Stimulated activated naive CD4-positive, alpha-beta T cell (primary cell): ENCODE measurements at places on chromosomes 6 and 20.

DNA sequence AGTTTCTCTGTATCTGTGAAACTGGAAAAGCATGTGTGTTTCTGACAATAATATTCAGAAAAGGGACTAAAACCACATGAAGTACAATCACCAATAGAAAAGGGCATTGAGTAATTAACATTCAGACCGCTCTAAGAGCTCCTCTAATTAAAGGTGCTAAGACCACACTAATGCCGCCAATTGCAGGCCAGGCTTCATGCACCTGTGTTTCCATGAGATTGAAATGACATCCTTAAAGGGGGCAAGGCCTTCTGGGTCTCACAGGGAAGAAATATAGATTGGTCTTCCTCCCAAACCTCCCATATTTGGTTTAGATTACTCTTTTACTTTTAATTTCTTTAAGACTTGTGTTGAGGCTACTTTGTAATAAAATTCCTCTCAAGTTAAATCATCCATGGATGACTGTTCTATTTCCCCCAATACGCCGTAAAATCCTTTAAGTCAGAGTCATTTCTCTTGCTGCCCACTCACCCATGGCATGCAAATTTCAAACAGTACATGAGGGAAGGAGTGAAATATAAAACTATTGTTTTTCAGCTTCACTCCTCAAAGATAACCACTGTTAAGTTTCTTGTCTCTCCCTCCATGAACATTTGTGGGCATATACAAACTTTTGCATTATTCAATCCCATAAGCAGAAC lies 110.6 kb downstream of the UBE3D start:
- no peak for DNase-seq

- DNase-seq = no peak
These were observed 41.0 kb upstream of the COL21A1 start for GRCh38 chr6:56288347-56288746.

DNA sequence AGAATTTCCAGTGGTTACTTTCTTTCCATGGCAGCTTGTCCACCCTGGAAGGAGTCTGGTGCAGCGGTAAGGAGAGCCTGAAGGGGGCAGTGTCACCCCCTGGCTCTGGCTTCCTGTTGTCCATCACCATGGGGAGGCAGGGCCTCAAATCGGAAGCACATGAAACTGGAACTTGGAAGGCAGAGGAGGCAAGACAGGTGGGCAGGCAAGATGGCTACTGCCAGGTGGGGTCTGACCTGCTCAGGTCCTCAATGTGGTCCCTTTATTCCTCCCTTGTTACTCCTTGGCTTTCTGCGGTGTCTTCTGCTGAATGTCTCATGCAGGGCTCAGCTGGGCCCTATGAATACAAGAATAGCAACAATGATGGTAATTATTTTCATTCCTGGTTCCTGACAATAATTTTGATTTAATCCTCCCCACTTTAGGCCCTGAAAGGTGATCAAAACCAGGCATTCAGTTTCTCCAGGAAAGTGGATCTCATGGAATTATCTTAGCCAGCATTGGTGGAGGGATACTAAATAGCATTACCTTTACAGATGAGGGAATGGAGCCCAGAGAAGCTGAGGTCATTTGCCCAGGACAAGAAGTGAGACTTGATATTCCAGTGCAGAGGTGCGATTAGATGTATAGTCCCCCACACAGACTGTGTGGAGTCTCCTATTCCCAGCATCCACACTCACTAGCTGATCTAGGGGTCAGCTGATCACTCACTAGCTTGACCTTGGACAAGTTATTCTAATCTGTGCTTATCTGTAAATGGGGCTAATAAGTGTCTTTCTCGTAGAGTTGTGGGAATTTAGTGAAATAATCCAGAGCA lies 17.6 kb upstream of the SNAI1 start:
- no peak for DNase-seq

DNA sequence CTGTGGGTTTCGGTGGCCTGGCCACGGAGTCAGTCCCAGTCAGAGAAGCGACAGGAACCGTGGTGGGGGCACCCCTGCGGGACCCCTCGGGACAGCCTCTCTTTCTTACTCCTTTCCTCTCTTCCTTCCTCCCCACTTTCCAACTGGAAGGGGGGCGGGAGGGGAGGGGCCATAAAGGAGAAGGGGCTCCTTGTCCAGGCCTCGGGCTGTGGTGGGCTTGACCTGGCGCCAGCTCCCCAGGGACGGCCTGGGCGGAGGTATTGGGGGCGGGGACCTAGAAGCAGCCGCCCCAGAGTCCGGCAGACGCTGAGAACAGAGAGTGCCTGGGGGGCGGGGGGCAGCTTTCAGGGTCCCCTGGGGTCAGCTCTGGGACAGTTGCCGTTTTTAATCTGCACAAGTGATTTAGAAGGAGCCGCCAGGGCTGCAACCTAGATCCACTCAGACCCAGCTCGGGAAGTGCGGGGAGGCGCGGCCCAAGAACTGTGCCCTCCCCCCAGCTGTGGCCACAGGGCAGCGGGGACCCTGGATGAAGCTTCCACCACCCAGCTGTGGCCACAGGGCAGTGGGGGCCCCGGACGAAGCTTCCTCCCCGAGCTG lies 6.4 kb upstream of the ABHD16B start:
- no peak for DNase-seq

DNA sequence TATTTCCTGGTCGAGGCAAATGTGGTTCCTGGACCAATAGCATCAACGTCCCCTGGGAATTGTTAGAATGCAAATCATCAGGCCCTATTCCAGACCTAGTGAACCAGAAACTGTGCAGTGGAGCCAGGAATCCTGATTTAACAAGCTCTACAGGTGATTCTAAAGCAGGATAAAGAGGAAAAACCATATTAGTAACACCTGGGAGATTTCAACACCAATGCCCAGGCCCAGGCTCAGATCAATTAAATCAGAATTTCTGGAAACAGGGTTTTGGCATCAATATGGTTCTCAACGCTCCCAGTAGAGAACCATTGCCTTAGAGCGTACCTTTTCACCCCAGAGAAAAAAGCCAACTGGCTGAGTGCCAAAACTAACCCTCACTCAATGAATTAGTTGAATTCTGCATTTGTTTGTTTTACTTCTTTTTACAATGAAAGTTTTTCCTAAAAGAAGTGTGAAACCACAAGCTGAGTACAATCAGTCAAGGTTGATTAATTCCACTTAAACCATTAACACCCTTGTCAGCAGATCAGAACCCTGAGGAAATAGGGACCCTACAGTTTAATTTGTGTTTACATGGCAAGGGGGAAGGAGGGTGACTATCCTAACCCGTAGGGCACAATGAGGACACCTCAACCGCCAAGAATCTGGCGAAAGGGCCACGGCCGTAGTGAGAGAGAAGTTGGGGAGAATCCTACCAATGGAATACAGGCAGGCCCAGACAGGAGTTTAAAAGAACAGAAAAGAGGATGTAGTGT lies 34.9 kb upstream of the LOC128125822 start:
- no peak for DNase-seq

DNA sequence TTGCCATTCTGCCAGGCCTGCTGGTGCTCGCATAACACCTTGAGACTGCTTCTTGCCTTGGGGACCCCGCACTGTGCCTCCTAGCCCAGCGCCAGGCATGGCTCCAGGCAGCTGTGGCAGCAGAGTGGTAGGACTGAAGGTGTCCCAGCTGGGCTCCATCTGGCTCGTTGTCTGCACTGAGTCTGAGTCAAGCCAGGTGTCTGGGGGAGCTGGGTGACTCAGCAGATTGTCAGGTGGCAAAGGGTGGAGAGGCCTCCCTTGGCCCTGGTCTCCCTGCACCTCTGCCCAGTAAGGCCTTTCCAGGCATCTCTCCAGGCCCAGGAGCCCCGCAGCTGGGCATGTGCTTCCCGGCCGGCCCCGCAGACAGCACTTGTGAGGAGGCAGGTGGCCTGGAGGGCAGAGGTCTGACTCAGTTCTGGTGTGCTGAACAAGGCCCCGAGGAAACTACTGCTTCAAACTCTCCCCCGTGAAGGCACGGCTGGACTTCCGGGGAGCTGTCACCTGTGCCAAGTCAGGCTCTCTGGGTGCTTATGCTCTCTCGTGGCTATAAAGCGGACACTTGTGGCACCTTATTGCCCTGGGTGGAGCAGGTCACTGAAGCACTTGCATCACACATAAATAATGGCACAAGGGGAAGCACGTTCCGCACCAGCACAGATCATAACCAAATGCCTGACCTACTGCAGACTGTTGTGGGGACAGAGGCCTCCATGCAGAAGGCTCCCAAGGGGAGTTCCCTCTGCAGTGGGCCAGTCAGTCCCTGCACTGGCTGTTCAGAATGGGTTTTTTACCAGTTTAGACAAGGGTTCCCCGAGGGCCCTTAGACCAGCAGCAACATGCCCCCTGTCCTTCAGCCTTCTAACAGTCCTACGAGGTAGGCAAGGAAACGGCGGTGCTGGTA lies 27.5 kb downstream of the FOXC1 start:
- DNase-seq = no peak

DNA sequence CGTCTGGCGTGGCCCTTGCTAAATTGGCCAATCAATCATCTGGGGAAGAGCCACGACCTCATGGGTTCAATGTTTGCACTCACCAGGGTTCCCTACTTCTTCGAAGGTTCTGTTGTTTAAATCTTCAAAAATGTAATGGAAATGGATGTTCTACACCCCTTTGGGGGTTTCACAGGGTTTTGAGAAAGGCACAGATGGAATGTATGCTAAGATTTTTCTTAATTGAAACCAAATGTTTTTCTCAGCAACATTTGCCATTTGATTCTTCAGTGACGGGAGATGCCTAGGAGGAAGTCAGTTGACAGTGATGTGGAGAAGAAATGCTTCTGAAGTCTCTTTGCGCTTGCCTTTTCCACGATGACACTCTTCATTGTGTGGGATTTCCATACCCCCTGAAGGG lies 312.3 kb downstream of the ESR1 start:
- no peak for DNase-seq

GRCh38 chr20:35551503-35551902 lies 9.6 kb downstream of the ERGIC3 start:
- no peak for DNase-seq

- no peak for DNase-seq
These were observed 215.2 kb upstream of the ARID1B start for GRCh38 chr6:156562019-156562418.

DNA sequence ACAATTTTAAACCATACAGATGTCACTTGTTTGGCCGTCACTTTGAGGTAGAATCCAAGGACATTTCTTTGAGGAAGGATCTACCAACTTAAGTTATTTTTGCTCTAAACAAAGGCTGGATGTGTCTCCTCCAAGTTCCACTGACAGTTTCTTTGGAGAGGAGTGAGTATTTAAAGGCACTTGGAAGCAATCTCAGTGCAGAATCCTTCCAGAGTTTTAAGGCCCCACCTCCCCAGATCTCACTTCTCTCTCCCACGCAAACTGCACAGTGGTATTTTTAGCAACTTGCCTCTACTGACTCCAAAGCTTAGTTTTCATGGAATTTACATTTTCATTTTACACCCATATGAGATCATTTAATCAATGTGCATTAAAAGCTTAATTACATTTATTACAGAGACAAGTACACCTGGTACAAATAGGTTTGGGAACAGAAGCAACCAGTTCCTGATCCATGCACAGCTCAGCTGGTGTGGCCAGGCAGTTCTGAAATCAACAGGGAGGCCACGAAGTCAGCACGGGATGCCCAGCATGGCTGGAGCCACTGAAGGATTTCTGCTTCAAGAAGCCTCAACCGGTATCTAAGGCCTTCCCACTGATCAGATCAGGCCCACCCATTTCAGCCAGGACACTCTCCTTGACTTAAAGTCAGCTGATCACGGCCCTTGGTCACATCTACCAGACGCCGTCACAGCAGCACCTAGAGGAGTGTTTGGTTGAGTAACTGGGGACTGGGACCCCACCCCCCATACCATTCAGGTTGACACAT lies 109.8 kb downstream of the SYCP2 start:
- no peak for DNase-seq

GRCh38 chr6:36979347-36979742 lies 6.7 kb downstream of the MTCH1 start:
- DNase-seq = peak; percentile 30

DNA sequence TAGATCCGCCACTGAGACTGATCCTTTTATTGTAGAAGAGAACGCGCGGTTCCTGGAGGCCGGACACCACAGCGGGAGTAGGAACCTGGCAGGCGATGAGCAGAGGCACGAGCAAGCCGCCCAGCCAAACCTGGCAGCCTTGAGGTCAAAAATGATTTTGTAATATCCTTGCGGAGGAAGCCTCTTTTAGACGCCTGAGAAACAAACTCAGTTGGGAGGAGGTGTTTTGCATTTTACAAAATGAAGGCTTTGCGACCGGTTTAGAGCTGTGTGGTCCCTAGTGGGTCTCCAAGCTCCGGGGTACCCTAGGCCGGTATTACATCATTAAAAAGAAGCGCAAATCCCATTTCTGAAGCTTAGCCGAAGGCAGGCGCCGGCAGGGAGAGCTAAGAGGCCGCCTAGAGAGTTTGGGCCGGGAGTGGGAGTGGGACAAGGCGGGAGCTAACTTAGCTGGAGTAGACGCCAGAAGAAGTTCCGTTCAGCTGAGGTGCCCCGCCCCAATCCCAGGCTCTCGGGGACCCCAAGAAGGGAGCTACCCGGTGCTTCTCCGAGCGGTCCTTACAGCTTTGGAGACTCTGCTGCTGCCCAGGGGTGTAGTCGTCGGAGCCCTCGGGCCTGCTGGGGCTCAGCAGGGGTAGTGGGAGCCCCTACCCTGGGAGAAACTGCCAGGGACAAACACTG lies 1.9 kb upstream of the TBX18 start:
- no peak for DNase-seq

GRCh38 chr6:153931431-153931830 lies 107.6 kb upstream of the OPRM1 start:
- no peak for DNase-seq

- DNase-seq = no peak
These were observed 901 bp upstream of the TMEM151B start for GRCh38 chr6:44269178-44269920.

DNA sequence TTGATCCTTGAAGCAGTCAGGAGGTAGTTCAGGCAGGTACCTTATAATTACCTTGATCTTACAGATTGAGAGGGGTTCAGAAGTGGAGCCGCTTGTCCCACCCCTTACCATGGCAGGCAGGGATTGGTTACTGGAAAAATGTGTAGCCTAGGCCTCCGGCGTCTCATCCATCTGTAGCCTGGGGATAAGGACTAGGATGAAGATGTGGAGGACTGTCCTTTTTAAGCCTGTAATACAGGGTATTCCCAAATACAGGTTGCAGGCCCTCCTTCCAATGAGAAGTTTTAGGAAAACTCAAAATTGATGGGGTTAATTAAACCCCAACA lies 2.8 kb downstream of the HMGA1 start:
- no peak for DNase-seq

DNA sequence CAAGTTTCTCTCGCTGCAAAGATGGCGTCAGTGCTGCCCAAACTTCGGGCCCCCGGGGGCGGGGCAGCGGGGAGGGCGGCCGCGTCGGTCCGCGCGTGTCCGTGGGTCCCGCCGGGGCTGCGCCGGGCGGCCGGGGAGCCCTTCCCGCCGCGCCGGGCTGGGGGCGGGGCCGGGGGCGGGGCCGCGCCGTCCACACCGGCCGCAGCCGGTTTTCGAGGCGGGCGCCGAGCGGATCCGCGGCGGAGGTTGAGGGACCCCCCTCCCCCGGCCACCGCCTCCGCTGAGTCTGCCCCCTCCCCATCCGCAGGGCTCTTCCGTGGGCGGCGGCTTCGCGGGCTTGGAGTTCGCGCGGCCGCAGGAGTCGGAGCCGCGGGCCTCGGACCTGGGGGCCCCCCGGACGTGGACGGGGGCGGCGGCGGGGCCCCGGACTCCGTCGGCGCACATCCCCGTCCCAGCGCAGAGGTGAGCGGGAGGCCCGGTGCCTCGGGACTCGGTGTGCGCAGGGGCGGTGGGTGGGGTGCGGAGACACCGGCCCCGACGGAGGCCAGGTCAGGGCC lies 572 bp downstream of the SLC2A4RG start:
- DNase-seq = peak; percentile 65
